ENCODE measurements at places on chromosomes 12 and 14.
A peak's percentile ranks its signal among the peaks of the same experiment; 100 is the strongest.

- no peak for DNase-seq
These were observed 158.0 kb downstream of the RIMBP2 start for GRCh38 chr12:130557886-130558765.

DNA sequence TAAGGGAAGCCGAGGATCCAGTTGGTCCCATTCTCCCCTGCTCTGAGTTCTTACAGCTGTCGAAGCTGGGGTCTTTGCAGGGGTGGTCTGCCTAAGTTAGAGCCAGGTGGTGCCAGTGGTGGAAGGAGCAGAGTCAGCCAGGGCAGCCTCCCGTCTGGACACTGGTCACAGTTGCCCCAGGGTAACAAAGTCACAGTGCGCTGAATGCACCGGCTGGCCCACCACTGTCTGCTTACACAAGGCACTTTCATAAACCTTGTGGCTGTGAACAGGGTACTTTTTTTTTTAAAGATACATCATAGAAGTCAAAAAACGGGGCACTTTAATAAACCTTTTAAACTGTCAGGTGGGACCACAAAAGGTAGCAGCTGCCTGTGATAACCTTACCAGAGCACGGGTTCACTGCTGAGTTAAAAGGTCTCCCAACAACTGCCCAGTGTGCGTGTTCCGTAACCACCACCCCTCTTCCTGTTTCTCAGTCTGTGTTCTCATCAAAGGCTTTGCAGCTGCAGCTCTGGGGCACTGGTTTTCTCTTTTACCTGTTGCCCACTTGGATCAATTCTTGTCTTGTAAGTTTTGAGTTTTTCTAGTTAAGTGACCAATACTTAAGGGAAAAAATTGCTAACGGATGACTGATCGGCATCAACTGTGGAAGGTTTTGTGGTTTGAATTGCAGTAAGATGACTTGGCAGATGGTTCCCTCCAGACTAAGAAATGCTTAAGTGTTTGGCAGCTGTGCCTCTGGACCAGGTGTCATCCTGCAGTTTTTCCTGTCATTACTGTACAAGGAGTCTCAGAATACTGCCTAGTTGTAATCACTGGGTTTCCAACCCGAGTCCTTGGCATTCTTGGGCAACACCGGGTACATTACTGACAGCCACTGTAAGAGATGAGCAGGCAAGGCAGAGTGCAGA is 55.9 kb downstream of the DYNC1H1 start:
- peak; percentile 44 for DNase-seq

- no peak for DNase-seq
These were observed 266.0 kb upstream of the BTG1 start for GRCh38 chr12:92411687-92412086.

DNA sequence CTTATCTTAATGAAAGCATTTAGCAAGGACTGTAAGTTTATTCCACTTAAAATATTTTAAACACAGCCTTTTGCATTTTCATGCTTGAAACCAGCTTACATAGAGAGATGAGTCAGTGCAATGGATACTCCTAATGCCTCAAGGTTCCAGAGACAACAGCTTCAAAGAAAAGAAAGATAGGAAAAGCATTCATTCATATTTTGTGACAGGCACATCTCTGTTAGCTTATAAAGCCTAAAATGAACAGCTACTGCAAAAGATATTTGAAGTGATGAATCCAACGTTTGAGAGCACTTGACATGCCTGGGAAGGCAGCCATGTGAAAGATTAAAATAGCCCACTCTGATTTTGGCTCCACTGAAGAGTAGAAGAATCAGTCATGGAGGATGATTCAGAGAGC is 814.5 kb downstream of the RPS29 start:
- no peak for DNase-seq

GRCh38 chr12:2149091-2149490 is 96.3 kb downstream of the CACNA1C start:
- DNase-seq: no peak

DNA sequence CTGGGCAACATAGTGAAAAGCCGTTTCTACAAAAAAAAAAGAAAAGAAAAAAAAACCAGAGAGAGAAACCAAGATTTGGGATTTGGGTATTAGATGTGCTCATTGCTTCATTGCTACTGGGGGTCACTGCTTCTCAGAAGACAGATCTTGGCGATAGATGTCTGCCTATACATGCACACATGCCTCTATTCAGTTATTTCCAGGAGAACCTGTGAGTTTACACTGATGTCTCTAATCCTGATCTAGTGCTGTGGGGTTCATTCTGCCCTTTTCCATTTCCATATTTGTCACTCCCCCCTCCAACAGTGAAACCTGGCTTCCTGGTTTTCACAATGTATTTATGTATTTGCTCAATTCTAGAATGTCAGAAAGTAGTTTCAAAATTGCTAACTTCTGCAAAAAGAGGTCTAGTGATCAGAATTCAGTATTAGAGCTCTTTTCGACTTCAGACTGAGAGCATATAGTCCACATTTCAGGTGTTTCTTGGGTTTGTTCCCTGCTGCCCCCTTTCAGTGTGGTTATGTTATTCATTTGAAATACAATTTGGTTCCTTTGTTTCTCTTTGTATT is 111.0 kb downstream of the SLC25A47 start:
- no peak for DNase-seq

DNA sequence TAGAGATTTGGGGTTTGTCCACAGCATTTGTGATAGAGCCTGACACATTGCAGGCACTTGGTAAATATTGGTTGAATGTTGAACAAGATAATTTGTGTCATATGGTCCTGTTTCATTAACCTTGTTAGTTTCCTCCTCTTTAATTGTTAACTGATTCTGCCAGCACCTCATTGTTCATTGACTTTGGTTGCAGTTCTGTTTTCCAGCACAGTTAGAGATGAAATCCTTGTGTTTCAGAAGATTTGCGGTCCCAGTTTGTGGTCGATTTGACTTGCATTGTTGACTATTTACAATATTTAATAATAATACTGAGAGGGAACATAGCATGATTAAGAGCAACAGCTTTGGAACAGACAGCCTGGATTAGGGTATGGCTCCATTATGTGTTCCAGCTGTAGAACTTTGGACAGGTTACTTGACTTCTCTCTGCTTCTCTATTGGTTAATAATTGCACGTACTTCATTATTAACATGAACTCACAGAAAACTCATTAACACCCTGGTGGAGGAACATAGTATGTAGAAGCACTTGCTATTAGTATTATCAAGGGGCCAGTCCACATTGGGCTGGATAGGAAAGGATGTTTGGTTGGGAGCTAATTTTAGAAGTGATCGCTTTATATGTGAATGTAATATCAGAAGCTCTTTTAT is 8.7 kb downstream of the DRAM1 start:
- no peak for DNase-seq

DNA sequence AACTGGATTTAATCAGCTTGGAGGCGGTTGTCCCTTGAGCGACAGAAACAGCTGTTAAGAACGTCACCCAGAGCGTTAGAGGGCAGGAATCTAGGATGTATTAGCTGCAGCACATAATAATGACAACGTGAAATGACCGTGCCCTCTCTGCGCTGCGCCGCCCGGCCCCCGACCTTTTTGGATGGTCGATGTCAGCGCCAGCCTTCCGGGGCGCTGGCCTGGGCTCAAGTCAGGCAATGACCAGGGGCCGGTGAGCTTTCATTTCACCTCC is 427 bp upstream of the TMEM120B start:
- no peak for DNase-seq

DNA sequence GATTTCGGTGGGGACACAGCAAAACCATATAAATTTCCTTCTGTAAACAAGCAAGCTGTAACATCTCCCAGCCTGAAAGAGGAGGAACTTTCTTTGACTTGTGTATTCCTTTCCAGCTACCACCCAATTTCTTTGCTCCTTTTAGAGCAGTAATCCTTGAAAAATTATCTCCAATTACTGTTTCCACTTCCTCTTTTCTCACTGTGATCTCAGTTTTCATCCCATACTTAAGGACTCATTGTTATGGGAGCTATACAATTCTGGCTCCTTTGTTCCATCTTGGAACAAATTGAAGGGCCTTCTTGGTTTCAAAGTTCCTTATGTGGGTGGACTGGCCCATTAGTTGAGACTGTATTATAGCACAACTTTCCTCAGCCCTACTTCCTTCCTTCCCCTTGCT is 152.6 kb downstream of the AKAP6 start:
- no peak for DNase-seq
